Muscle of leg (tissue), 16 donors: ENCODE measurements at places on chromosomes 6 and 20. TPM values are rescaled to one million over a fixed set of nuclear protein-coding genes. Genes with fewer than 3 reads are reported as not detected.

Gene TULP1
- 0.80 TPM for total RNA-seq

Gene HTR1B
- 0.04 TPM for total RNA-seq

Gene FRK
- total RNA-seq, result 0.40 TPM

Gene ZNF831
- 0.18 TPM for total RNA-seq

Gene HLA-F
- 6.6 TPM for total RNA-seq

Gene TNF
- total RNA-seq, result 0.22 TPM

Gene DEFB116
- not detected for total RNA-seq

Gene ETV7
- 0.04 TPM for total RNA-seq

Gene GJA10
- total RNA-seq, result not detected

Gene C20orf141
- not detected for total RNA-seq

Gene WFDC5
- total RNA-seq, result not detected

Gene EYS
- total RNA-seq, result 1.1 TPM

Gene GABBR1
- 14.0 TPM for total RNA-seq

Gene CAPN11
- total RNA-seq, result 0.18 TPM

Gene KHDC1L
- total RNA-seq, result 0.13 TPM

Gene LST1
- total RNA-seq, result 9.0 TPM

Gene GPR6
- total RNA-seq, result not detected

Gene KATNA1
- 24.1 TPM for total RNA-seq

Gene EEF1A1
- total RNA-seq, result 27,283 TPM

Gene WDR27
- total RNA-seq, result 21.5 TPM

Gene IPCEF1
- total RNA-seq, result 1.4 TPM
